ENCODE measurements at places on chromosomes 5 and 9. TPM values are rescaled to one million over a fixed set of nuclear protein-coding genes. Genes with fewer than 3 reads are reported as not detected.
A peak's percentile ranks its signal among the peaks of the same experiment; 100 is the strongest.

The CFAP90 gene
- not detected for total RNA-seq

The LRRC19 gene
- not detected for total RNA-seq

The CCNI2 gene
- under 0.01 TPM for total RNA-seq

GRCh38 chr5:56012281-56012963, 17.7 kb upstream of the IL6ST start:
- DNase-seq = peak; percentile 80

- no peak for DNase-seq
These were observed 154.3 kb upstream of the ZNF618 start for GRCh38 chr9:113721856-113722255.

DNA sequence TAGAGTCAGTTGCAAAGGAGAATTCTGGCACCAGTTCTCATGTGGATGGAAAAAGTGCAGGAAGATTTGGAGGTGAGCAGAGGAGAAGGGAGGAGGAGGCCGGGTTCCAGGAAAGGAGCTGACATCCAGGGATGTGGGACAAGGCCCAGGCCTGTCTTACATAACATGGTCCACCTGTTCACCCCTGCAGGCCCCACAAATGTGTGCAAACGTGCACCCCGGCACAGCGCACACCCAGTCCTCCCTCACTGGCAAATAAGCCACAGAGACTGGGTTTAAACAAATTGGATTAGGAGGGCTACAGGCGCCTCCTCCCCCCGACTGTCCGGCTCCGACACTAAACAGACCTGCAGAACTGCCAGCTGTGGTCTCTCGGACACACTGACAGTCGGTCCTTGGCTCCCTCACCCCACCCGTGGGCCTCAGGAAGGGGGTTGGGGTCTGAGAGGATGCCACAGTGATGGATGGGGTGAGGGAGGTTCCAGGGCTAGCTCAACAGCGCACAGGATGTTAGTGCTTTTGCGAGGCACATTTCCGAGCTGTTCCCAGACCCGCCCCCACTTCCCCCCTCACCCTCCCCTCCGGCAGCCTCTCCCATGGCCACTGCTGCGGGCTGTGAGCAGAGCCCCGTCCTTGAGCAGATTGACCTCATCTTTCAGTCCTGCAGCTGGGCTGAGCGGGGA, 43.4 kb upstream of the IL17B start:
- peak; percentile 99 for DNase-seq

- no peak for DNase-seq
These were observed 14.6 kb downstream of the PLEKHG4B start for GRCh38 chr5:106587-106986.

DNA sequence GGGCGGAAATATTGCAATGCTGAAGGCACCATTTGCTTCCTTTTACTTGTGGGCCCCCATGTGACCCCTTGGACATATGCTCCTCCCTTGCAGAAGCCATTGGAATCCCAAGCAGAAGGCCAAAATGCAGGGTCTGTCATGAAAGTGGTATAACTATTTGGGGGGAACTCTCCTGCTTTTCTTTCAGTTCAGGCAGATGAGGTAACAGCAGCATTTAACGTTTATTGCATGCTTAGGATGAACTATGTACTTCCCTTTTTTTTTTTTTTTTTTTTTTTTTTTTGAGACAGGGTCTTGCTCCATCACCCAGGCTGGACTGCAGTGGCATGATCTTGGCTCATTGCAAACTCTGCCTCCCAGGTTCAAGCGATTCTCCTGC, 7.8 kb downstream of the FOXI1 start:
- no peak for DNase-seq

GRCh38 chr5:55226934-55227663, at the start of gene MCIDAS:
TSS of gene MCIDAS (minus strand) at chr5:55227315. CDS start at chr5:55227138, 177 bp downstream.
- peak; percentile 25 for DNase-seq

- DNase-seq = no peak
These were observed 918.3 kb downstream of the DTWD2 start for GRCh38 chr5:118070041-118070440.

GRCh38 chr5:123806644-123807043, 294.7 kb downstream of the CSNK1G3 start:
- DNase-seq = no peak

Measured in fibroblast of villous mesenchyme (primary cell).